Mammary microvascular endothelial cell (primary cell): ENCODE measurements at places on chromosomes 7 and 10. TPM values are rescaled to one million over a fixed set of nuclear protein-coding genes. Genes with fewer than 3 reads are reported as not detected.

Gene PPP1R3C
- 0.69 TPM in 1 of 2 replicates, not detected in the other for total RNA-seq

Gene OR6V1
- not detected in 2 replicates for total RNA-seq

Gene PITRM1
- 120 and 121 TPM in 2 replicates for total RNA-seq

Gene CPEB3
- 0.73 and 1.0 TPM in 2 replicates for total RNA-seq

Gene TMEM213
- not detected in 2 replicates for total RNA-seq
